Left kidney (tissue), 8 donors: ENCODE measurements at places on chromosomes 1 and 21. TPM values are rescaled to one million over a fixed set of nuclear protein-coding genes. Genes with fewer than 3 reads are reported as not detected.
A peak's percentile ranks its signal among the peaks of the same experiment; 100 is the strongest.

GRCh38 chr1:59011663-59012062 is 227.8 kb upstream of the JUN start:
- no peak for DNase-seq

DIO1 gene
- polyA plus RNA-seq, result 7.6 TPM

ARHGEF16 gene
- polyA plus RNA-seq, result 17.6 TPM

- no peak for DNase-seq
Observed at GRCh38 chr1:14913482-14914177, 239.9 kb upstream of the TMEM51 start.

GBP2 gene
- 2.9 TPM for polyA plus RNA-seq

- DNase-seq, result peak; percentile 51
Observed at GRCh38 chr1:94416901-94417727, 1.1 kb upstream of the ABCD3 start.

DNA sequence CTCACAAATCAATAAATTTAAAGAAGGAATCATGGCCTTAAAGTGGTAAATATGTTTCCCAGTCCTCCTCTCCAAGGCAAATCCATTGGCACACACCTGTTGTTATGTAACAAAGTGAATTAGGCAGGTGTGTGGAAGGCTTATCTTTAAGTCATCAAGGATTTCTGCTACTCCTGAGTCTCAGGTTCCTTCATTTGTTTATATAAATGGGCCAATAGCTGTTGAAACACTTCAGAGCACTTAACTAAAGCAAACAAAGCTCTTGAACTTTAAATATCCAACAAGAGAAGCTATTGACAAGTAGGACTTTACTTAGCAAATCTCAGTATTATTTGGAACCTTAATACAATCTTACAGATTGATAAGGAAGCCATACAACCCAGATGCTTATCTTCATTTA is 99.3 kb upstream of the ESRRG start:
- DNase-seq, result no peak

DNA sequence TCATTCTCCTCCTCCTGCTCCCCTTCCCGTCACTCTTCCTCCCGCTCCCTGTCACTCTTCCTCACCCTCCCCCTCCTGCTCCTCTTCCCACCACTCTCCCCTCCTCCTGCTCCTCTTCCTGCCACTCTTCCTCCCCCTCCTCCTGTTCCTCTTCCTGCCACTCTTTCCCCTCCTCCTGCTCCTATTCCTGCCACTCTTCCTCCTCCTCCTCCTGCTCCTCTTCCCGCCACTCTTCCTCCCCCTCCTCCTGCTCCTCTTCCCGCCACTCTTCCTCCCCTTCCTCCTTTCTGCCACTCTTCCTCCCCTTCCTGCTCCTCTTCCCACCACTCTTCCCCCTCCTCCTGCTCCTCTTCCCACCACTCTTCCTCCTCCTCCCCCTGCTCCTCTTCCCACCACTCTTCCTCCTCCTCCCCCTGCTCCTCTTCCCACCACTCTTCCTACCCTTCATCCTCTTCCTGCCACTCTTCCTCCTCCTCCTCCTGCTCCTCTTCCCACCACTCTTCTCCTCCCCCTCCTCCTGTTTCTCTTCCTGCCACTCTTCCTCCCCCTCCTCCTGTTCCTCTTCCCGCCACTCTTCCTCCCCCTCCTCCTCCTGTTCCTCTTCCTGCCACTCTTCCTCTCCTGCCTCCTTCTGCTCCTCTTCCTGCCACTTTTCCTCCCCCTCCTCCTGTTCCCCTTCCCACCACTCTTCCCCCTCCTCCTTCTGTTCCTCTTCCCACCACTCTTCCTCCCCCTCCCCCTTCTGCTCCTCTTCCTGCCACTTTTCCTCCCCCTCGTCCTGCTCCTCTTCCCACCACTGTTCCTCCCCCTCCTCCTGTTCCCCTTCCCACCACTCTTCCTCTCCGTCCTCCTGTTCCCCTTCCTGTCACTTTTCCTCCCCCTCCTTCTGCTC is 28.7 kb upstream of the ARTN start:
- DNase-seq, result no peak

GRCh38 chr1:237041461-237041794 is 556 bp upstream of the RYR2 start:
- DNase-seq, result no peak

- DNase-seq, result no peak
Observed at GRCh38 chr1:187956975-187957374, 1128.2 kb downstream of the PLA2G4A start.

SPATA1 gene
- polyA plus RNA-seq, result 4.2 TPM

SCAMP3 gene
- 55.7 TPM for polyA plus RNA-seq

GRCh38 chr1:201887116-201887866 is 1.4 kb upstream of the SHISA4 start:
- DNase-seq, result no peak

INSRR gene
- polyA plus RNA-seq, result 1.8 TPM

CDA gene
- polyA plus RNA-seq, result 3.8 TPM

GRCh38 chr1:164325786-164326185 is 233.2 kb upstream of the PBX1 start:
- DNase-seq, result no peak
